Smooth muscle cell of the pulmonary artery (primary cell): ENCODE measurements at places on chromosomes 7 and 10. TPM values are rescaled to one million over a fixed set of nuclear protein-coding genes. Genes with fewer than 3 reads are reported as not detected.

Gene AGR2
- total RNA-seq: not detected in 2 replicates

Gene CREM
- total RNA-seq: 21.3 and 28.7 TPM in 2 replicates

Gene SEMA3C
- 215 and 311 TPM in 2 replicates for total RNA-seq

Gene HABP2
- total RNA-seq: not detected in 2 replicates

Gene LBX1
- not detected in 2 replicates for total RNA-seq

Gene CPEB3
- 1.1 and 1.3 TPM in 2 replicates for total RNA-seq

Gene SYT15
- total RNA-seq: 0.17 and 0.20 TPM in 2 replicates
